ENCODE measurements at places on chromosomes 5 and 9. TPM values are rescaled to one million over a fixed set of nuclear protein-coding genes. Genes with fewer than 3 reads are reported as not detected.

DNA sequence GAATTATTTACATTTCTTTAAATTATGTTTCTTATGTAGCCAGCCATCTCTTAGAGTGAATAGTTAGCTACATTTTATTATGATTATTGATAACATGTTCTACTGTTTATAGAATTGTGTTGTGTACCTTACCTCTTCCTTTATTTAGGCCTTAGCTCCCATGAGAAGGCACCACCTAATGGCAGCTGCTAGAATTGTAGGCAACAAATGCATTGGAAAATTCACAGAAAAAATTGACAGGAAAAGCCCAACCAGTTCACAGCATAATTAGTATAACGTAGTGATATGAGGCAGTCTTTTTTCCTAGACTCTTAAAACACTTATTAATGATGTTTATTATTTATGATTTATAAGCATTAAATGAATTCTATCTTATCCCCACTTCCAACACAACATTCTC is 175.8 kb downstream of the WDR70 start:
- DNase-seq = no peak

GRCh38 chr5:54702470-54702869 is 184.9 kb downstream of the SNX18 start:
- no peak for DNase-seq

DNA sequence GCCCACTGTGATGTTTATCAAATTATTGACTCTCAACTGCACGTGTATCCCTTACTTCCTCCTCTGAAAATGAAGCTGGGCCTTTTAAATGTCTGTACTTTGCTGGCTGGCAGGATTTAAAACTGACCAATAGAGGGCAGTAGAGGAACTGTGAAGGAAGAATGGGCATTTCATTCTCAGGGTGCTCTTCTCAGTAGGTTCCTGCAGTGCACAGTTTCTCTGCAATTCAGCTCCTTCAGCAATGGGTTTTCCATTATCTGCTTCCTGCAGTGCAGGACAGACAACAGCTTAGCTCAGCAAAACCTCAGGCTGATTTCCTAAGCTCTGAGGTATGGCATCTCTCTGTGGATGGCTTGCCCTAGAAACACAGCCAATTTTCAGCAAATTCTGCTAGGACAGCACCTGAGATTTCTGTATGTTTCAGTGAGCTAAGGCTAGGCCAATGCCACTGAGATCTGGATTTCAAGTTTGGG is 298.4 kb upstream of the PRDM9 start:
- no peak for DNase-seq

DNA sequence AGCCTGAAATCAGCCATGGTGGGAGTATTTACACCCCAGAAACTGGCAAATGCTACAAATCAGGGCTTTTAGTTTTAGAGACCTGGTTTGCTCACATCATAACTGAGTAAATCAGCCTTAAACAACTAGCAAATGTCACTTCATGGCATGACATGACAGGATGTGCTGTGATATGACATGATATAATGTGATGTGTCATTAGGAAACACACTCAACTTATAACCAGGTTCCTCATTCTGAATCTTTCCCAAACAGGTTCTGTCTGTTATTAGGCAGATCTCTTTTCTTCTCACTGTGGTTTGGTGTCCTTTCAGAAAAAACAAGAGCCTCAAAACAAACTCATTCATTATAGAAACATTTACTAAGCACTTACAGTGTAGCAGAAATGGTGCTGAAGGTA is 90.5 kb downstream of the ADAMTS12 start:
- DNase-seq = no peak

GRCh38 chr9:134992755-134993124 is 75.0 kb upstream of the FCN1 start:
- peak; percentile 55 for DNase-seq

GRCh38 chr5:34580983-34581382 is 75.1 kb upstream of the RAI14 start:
- no peak for DNase-seq

DNA sequence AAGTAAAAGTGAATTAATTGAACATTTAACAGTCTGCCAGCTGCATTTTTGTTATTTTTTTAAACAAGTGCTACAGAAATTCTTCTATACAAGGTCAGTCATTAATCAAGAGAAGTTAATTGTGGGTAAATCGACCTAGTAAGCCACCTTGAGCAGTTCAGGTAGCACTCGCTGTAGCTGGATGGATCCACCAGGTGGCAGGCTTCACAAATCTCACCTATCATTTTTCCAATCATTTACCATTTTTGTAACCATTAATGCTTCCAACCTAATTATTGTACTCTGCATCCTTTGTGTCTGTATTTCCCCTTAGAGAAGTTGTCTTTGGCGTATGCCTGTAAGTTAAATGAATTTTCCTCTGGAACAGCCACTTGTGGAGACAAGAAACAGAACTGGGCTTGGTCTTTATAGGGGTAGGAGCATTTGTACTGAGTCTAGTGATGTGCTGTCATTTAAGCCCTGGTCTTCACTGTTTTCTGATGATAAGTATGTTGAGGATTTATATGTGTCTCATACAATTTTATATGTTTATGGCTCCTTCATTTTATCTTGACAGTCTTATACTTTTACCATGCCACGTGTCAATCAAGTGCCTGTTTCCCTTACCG is 39.5 kb downstream of the CD180 start:
- no peak for DNase-seq

- no peak for DNase-seq
These were observed 7.1 kb upstream of the PCA3 start for GRCh38 chr9:76756941-76757673.

- no peak for DNase-seq
These were observed 13.6 kb downstream of the AHRR start for GRCh38 chr5:334903-335739.

DNA sequence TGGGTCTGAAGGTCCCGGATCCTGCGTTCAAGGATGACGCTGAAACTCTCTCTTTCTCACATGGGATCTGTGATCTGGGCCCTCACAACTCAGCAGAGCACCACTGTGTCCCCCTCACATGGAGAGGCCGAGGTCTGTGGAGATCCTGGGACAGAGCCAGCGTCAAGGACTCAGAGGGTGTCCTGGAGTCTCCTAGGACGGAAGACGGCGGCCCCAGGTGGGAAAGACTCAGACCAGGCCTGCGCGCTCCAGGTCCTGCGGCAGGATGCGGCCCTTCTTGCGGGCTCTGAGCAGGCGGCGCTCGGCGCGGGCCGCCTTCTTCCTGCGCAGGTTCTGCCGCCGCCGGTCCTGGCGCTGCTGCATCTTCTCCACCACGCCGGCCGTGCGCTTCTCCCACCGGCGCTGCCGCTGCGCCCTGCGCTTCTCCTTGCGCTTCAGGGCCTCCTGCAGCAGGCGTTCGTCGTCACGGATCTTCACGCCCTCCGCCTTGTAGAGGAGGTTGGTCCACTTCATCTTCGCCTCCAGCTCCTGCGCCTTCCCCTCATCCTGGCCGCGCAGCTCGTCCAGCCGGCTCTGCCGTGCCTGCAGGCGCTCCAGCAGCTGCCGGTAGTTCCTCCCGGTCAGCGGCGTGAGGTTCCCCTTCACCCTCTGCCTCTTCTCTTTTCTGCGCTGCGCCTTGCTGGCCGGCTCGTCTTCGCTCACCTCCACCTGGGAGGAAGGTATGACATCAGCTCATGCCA is 4.2 kb downstream of the SURF6 start:
- DNase-seq = no peak

- no peak for DNase-seq
These were observed 456 bp downstream of the ZNF79 start for GRCh38 chr9:127424676-127424999.

GRCh38 chr5:135276151-135276550 is 122.9 kb downstream of the MACROH2A1 start:
- DNase-seq = no peak

KIF4B gene
- total RNA-seq = not detected

MLLT3 gene
- total RNA-seq = 16.8 TPM

PCDHGA7 gene
- 4.2 TPM for total RNA-seq

RASGRF2 gene
- total RNA-seq = 16.9 TPM

FOXD4L3 gene
- total RNA-seq = not detected

SH3TC2 gene
- total RNA-seq = 0.21 TPM

ZNF300 gene
- 2.9 TPM for total RNA-seq

GAPVD1 gene
- 18.9 TPM for total RNA-seq

EIF4E1B gene
- not detected for total RNA-seq

MOB3B gene
- total RNA-seq = 2.4 TPM

All from ascending aorta (tissue), 2 donors.